Stimulated activated CD8-positive, alpha-beta memory T cell treated with anti-CD3 and anti-CD28 coated beads, Interleukin-4, amount 100 ng/mL, for 1 hour (primary cell): ENCODE measurements at places on chromosomes 13 and 19.

- no peak for DNase-seq
Observed at GRCh38 chr19:16361926-16362325, 37.3 kb downstream of the KLF2 start.

- DNase-seq = no peak
Observed at GRCh38 chr13:43111559-43112400, 88.4 kb downstream of the DNAJC15 start.

DNA sequence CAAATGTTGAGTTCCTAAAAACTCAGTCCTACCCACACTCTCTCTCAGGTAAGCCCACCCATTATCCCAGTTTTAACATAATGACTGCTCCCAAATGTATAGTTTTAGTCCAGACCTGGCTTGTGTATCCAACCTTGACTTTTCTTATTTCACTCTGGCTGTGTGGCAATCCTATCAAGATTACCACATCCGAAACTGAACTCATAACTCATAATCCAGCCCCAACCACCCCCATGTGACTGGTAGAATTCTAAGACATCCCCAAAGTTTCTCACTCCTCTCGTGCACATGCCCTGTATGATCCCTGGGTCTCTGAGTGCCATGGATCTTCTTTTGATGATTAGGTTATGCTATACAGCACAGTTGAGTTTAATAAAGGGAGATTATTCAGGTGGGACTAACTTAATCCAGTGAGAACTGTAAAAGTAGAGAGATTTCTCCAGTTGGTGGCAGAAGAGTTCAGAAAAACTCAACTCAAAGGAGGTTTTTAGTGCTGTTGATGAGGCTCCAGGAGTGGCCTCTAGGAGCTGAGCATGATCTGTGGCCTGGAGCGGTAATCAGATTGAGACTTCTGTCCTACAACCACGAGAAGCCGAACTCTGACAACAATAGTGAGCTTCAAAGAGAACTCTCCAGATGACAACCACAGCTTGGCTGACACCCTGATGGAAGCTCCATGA lies 413.4 kb downstream of the ZNF536 start:
- no peak for DNase-seq

DNA sequence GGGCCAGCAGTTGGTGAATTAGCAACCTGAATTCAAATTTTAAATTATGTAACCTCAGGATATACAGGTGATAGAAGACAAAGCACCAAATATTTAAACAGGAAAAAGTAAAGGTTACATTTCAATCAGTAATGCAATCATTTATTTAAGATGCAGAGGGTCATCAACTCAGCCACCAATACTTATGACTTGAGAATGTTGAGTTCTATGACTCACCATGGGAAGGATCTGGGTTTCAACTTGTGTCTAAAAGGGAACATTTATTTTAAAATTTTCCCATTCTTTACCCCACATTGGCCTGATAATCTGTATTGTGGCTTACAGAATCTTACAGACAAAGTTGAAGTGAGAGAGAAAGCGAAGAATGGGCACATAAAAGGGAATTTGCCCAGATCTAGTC lies 418.0 kb downstream of the NDFIP2 start:
- no peak for DNase-seq

DNA sequence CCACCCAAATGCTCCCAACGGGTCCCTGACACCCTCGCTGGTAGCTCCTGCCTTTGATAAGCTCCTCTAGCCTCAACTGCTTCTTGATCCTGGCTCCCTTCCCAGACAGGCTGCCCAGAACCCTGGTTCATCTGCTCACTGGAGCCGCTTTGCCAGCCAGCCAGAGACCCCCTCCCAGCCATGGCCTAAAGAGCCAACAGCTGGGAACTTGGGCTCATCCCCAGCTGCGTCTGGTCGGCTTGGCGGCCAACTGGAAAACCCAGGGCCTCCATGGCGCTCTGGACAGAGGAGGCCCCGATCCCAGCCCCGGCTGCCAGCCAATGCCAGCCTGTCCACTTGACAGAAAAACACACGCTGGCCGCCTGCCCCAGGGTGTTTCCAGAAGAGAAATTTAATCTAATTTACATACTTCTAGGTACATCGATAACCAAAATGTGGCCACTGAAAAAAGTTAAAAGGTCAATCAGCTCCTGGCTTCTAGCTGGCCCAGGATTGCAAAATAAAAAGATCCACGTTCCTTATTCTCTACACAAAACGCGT lies 3.0 kb upstream of the AKAP8L start:
- DNase-seq = no peak

DNA sequence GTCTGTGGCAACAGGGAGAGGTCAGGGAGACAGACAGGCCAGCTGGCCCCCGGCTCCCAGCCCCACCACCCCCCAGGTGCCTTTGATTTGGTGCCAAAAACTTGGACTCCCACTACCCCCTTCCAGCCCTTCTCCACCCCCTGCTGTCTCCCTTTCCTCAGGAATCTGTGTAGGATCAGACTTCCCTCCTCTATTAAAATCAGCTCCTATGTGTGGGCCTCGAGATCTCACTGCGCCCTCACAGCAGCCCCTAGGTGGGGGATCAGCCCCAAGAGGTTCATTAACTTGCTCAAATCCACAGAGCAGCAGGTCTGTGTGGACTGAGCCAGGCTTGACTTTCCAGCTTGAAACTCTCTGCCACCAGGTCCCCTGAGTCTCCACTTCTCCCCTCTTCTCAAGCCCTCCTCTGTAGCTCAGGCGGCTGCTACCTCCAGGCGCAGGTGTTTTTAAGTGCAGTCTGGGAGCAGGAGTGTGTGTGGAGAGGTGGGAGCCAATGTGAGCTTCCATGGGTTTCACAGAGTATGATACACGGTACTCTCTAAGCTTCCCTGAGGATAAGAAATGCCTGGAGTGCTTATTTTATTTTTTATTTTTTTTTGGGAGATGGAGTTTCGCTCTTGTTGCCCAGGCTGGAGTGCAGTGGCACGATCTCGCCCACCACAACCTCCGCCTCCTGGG lies 1.7 kb downstream of the GAPDHS start:
- DNase-seq = no peak

DNA sequence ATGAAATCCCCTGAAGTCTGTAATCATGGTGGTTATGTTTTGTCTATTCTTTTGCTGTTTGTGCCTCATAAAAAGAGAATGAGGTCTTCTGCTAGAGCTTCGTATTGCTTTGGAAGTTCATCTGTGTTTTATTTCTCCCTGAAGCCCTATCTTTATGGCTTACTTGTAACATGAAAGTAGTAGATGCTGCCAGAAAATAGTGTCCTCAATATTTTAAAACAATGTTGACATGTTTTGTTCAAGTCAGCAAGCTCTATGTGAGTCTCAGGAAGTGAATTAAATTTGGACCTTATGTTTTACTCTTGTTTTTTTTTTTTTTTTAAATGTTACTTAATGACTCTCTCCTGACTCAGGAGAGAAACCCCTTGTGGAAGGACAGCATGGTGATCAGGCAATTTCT lies 130.5 kb downstream of the B3GLCT start:
- no peak for DNase-seq

DNA sequence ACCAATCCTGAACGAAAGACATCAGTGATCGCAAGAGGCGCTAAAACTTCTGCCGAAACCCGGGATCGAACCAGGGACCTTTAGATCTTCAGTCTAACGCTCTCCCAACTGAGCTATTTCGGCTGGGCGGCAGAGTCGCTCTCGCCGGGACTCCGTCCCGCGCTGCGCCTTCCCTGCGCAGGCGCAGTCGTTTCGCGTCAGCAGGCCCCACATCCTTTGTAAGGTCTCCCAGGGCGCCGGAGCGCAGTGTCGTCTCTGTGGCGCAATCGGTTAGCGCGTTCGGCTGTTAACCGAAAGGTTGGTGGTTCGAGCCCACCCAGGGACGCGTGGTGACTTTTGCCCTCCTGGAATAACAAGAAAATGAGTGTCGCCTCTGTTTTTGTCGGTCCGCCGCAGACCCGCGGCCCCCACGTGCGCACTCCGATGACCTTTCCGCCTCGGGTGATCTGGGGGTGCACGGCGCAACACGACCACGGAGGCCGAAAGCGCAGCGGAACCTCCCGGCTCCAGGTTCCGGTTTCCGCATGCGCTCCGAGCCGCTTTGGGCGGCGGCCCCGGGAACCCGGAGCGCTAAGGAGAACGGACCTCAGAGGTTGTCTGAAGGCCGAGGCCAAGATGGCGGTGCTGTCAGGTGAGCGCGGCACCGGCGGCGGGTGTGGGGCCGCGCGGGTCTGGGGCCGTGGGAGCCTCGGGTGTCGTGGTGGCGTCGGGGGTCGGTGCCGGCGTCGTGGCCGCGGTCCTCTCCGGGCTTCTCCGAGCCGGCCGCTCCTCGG lies at the start of gene NDUFS7:
Gene NDUFS7, plus strand, starts transcription at position 596 of the 773 bp plus-strand sequence. Its CDS starts 20 bp downstream, at position 616.
- DNase-seq = peak; percentile 86

DNA sequence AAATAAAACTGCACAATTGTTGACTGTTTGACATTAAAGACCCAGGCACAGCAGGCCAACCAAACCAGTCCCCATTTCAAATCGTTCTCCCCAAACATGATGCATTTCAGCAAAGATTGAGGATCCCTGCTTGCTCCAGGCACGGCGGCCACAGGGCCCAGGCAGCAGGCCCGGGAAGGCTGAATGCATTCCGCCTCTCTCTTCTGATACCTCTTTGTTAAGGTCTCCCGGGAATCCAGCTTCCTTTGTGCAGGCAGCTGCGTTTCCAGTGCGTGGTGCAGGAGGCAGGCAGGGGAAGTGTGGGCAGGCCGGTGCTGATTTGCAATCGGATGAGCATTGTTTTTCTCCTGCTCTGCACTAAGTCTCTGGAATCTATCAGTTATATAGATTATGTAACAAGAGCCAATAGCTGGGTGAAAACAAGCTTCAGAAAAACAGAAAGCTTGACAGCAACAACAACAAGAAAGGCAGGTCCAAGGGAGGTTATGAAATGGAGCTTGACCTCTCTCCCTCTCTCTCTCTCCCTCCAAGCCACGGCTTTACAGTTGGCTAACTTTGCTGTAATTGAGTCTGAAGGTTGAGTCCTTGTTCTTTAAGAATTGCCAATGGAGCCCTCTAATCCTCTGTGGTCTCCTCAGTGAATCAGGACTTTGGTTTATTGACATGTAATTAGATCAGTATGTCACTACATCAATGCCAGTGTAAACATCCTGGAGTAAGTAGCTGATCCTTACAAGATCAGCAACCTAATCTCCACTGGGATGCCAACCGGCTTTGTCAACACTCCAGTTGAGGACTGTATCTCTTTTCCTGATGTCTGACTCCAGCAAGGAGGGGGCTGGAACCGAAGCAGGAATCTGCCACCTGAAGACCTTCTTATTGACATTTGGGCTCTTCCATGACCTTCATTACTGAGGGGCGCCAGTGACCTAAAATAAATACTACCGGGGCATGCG lies 338.0 kb downstream of the TEX29 start:
- no peak for DNase-seq

GRCh38 chr13:78102121-78102677 lies 183.6 kb upstream of the EDNRB start:
- no peak for DNase-seq

DNA sequence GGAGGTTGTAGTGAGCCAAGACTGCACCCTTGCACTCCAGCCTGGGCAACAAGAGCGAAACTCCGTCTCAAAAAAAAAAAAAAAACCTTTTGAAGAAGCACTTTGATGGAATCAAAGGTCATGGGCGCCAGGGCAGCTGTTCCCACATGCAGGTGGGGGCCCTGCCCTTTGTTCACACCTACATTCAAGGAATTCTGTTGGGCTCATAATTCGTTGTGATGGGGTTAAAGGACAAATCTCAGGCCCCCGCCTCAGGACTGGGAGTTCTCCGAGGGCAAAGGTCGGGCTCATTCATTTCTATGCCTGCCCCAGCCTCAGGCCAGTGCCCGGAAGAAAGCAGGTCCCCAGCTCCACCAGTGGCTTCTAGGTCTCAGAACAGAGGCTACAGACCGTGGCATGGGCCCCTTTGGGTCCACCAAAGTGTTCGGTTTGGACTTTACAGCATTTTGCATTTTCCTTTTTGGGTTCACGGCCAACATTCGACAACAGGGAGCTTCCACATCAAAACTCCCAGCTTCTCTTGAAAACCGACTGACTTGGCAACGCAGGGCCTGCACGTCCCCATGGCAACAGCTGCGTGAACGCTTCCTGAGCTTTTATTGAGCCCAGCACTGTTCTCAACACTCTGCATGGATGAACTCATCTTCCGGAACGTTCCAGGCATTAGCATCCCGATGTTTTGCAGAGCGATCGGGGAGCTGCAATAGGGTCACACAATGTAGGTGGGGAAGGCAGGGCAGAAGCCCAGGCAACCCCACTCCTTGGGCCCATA lies 10.1 kb upstream of the GTF2F1 start:
- no peak for DNase-seq

- DNase-seq = no peak
Observed at GRCh38 chr19:56261145-56261544, 11.4 kb upstream of the EDDM13 start.

- no peak for DNase-seq
Observed at GRCh38 chr19:11264452-11265176, 2.3 kb upstream of the DOCK6 start.

GRCh38 chr13:44112700-44113329 lies 233.1 kb downstream of the LACC1 start:
- DNase-seq = no peak

DNA sequence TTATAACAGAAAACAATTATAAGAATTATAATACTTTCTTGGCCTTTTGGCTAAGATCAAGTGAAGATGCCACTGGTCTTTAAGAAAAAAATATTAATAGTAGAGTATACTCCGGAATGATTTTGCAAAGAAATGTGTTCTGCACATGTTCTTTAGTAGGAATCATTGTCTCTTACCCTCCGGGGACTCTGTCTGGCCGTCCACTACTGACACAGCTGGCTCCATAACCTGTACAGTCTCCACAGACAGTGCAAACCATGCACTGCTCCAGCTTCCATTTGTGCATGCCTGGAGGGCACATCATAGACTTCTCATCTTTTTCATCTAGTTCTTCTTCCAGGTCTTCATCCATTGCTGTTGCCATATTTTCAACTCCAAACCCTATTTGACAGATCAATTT lies 75.9 kb downstream of the MYCBP2 start:
- no peak for DNase-seq

- no peak for DNase-seq
Observed at GRCh38 chr19:33375156-33375836, 1.8 kb downstream of the CEBPG start.

- no peak for DNase-seq
Observed at GRCh38 chr19:53642381-53643099, 10.7 kb downstream of the DPRX start.

DNA sequence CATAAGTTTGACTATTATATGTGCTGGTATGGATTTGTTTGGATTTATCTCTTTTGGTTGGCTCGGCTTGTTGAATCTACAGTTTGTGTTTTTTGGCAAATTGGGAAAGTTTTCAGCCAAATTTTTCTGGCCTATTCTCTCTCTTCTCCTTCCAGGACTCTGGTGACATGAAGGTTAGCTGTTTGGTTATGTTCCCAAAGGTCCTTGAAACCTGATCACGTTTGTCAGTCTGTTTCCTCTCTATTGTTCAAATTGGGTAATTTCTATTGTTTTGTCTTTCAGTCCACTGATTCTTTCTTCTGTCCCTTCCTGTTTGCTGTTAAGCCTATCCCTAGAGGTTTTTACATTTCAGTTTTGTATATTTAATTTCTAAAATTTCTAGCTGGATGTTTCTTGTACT lies 81.5 kb upstream of the SHISA2 start:
- no peak for DNase-seq
